ENCODE measurements at places on chromosomes 4 and X.

DNA sequence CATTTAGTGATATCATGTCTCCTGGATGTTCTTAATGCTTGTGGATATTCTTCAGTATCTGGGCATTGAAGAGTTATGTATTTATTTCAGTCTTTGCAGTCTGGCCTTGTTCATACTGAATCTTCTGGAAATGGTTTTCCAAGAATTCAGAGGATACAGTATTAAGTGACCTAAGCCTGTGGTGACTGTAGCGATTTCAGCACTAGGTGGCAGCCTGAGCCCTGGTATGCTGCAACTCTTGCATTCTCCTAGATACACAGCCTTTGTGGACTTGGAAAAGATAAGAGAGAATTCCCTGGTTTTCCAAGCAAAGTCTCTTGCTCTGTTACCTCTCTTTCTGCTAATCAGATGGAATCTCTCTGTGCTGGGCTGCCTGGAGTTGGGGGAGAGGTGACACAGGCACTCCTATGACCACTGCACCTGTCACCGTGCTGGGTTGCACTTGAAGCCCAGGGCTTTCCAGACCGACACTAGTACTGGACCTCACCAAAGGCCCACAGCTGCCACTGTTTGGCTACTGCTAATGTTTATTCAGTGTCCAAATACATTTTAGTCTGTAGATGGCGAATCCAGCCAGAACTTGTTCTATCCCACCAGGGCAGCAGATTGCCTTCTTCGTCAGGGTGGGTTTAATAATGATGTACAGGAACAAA is 19.3 kb upstream of the SPIN2A start:
- DNase-seq, result peak; percentile 44

- DNase-seq, result no peak
Observed at GRCh38 chr4:172188248-172188988, 375.2 kb downstream of the GALNTL6 start.

DNA sequence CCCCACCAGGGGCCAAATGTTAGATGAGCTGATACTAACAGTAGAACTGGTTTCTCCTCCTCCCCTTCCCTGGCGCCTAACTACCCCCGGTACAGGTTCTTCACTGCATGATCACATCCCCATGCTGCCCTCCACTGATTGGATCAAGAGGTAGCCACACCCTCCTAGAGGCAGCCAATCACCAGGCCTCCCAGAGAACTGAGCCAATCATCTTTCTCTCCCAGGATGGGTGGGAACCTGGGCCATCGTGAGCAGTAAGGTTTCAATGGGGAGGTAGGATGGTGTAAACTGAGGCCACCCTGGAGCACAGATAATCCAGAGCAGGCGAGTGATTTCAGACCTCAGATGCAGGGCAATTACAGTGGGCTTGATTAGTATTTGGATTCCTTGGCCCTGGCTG is 64.2 kb downstream of the PPP2R2C start:
- no peak for DNase-seq

GRCh38 chr4:3406021-3406420 is 35.7 kb upstream of the HGFAC start:
- DNase-seq, result no peak

GRCh38 chrX:74534569-74535038 is 79.8 kb downstream of the RLIM start:
- no peak for DNase-seq

DNA sequence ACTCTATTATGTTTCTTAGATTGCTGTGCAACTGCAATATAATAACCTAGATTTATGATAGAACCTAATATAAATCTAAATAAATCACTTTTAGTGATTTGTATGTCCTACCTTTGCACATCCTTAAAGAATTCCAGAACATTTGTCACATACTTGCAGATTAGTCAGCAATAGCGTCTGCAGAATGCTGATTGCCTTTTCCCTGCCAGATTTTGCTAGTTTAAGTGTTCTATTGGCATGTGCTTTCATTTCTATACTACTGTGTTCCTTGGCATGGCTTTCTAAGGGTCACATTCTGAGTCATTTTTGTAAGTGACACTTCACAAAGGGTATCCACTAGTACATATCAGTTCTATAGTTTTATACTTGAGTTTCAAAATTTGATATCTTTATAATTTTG is 303.1 kb upstream of the GIMD1 start:
- DNase-seq, result no peak

DNA sequence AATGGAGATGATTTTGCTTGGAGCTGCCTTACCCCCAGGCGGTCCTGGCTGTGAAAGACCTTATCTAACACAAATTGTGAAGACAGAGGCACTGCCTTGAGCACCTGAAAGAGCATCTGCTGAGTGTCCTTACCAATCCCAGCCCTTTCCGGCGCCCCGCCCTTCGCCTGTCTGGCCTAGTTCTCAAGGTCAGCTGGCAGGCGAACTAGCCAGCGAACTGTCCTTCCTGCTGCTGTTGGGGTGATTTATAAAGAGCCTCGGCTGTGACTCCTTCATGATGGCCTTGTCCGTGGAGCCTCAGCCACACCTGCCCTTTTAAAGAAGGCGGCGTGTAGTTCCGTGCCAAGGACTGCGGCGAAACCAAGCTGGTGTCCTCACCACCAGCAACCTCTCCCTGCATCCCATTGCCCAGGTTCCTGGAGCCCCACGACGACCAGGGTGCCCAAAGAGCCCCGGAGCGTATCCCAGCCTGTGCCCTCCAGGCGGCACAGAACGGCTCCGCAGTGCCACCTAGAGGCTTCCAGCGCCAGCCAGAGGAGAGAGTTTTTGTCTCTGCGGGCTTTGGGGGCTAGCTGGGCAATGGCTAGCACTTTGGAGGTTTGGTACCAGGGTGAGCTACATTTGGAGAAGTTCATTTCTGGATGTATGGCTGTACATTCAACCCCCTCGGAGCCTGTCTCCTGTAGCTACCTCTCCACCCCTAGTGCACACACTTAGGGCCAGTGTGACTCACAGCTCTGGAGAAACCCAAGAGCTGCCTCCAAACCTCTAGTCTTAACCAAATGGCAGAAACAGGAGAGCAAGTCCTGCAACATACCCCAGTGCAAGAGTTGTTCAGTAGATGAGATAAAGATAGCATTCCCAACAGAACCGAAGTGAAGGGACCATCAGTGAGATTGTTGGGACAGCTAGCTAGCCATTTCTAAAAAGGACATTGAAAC is 36.8 kb upstream of the VMA21 start:
- DNase-seq, result peak; percentile 14

DNA sequence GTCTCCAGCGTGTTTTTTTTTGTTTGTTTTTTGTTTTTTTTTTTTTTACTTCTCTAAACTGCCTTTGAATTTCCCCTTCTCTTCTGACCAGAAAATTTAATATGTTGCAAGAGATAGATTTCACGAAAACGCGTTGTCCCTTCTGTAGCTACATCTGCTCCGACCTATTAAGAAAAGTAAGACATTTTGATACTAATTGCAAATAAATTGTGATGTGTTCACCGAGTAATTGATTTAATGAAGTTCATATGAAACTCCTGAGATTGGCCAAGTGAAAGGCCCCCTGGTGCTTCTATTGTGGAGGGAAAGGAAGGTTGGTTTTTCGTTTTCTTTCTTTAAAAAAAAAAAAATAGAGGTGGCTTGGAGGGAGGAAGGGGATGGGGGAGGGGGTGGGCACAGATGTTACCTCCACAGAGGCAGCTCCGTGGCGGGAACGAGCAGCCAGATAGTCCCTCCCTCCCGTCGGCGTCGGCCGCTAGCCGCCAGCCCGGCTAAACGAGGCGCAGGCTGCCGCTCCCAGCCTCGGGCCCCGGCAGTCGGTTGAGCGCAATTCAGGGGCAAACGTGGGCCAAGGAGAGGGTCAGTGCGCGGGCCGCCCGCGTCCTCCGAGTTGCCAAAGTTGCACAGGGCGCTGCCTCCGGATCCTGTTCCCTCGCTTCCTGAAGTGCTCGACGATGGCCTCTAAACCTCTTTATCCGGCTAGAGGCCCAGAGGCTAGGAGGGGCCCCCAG is 139.1 kb upstream of the ZIC3 start:
- DNase-seq, result no peak

GRCh38 chr4:6435010-6435409 is 37.4 kb downstream of the PPP2R2C start:
- no peak for DNase-seq

- DNase-seq, result no peak
Observed at GRCh38 chr4:97121493-97121892, 1021.8 kb downstream of the STPG2 start.

DNA sequence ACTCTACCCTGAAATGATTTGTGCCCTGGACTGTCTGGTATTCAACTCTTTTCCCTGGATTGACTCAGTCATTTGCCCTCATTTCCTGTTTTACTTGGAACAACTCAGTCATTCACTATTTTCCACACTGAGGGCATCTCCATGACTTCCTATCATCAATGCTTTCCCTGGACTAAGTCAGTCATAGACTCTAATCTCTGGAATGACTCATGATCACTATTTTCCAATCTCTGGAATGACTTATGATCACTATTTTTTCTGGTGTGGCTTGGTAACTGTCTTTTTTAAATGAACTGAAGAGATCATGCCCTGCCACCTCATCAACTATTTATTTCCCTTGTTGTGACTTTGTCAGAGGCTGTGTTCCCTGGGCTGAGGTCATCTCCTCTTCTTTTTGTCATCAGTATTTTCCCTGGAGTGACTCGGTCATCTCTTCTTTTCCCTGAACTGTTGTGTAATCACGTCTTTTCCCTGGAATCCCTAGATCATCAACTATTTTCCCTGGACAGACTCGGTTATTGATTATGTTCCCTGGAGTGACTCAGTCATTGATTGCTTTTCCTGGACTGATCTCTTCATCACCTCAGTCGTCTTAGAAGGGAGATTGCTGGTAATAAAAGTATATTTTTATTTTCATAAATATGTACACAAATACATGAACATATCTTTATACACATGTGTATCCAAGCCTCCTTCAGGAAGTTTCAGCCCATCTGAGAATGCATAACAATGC is 327.1 kb upstream of the VCX start:
- DNase-seq, result no peak

GRCh38 chr4:97411356-97411755 is 731.9 kb downstream of the STPG2 start:
- no peak for DNase-seq

DNA sequence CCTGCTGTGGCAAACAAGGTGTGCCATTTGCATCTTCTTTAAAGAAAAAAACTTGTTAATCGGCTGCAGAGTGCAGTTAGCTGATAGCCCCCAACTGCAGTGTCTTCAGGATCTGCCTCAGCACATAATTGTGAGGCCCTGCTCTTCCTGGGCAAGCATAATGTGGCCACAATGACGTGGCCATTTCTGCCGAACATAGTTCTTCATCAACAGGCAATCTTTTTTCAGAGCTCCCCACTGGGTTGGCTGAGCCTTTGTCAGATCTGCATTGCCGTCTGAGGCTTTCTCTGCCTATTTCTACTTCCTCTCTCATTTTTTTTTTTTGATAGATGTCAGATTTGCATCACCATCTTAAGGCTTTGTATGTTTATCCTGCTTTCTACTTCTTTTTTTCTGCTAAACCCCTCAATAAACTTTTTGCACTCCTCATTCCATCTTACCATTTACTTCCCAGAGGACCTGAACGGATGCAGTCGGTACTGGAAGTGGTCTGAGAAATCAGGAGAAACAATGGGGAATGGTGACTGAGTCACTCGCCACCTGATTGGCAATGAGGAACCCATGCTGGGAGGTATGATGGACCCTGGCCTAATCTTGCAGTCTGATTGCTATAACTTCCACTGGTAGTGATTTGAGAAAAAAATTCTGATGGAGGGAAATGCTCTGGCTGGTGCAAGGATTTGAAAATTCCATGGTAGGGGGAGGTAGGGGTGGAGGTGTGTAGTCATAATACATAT is 21.2 kb upstream of the TAB3 start:
- no peak for DNase-seq

DNA sequence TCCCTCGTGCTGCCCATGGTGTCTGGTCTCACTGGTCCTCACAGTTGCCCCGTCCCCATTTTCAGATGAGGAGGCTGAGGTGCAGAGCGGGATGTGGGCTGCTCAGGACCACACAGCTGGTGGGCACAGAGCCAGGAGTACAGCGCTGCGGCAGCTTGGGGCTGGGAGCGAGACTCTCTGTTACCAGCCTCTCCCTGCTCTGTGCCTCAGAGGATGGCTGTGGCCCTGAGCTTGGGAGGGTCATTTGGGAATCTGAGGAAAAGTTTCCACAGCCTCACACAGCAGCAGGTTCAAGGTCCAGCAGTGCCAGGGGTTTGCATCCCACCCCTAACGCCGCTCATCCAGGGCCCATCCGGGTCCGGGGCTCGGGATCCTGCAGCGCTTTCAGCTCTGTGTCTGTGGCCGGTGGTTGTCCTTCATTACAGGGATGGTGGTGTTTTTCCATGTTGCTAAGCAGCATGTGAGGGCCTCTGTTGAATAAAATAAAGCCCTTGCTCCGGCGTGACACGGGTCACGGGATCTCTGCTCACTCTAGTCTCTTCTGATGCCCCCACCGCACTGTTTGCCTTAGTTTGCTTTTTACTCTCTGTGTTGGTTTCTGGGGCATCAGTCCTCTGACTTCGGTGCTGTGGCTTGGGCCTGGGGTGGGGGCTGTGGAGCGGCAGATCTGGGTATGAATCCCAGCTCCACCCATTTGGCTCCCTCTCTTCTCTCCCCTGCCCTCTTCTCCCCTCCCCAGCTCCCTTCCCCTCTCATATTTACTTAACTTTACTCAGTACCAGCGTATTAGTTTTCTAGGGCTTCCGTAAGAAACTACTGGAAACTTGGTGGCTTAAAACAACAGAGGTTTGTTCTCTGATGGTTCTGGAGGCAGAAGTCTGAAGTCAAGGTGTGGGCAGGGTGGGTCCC is 6.5 kb downstream of the WFS1 start:
- no peak for DNase-seq

DNA sequence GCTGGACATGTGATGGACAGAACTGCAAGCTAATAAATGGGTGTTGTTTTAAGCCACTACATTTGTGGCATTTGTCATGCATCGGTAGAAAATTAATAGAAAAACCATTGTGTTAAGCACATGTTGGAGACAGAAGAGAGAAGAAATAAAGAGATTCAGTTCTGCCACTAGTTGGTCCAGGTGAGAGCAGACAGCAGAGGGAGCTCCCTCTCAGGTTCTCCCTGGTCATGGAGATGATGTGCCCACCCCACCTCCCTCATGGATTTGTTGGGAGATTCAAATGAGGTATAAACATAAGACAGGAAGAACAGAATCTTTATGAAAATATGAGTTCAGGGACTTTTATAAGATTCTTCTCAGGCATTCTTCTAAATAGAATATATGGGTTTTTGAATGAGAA is 36.8 kb upstream of the OCIAD2 start:
- DNase-seq, result no peak
